LNCaP clone FGC (cell line): ENCODE measurements at places on chromosomes 7 and 10.

- peak; percentile 47 for DNase-seq
Measured at GRCh38 chr10:43865265-43866135, 216.8 kb upstream of the ZNF32 start.

DNA sequence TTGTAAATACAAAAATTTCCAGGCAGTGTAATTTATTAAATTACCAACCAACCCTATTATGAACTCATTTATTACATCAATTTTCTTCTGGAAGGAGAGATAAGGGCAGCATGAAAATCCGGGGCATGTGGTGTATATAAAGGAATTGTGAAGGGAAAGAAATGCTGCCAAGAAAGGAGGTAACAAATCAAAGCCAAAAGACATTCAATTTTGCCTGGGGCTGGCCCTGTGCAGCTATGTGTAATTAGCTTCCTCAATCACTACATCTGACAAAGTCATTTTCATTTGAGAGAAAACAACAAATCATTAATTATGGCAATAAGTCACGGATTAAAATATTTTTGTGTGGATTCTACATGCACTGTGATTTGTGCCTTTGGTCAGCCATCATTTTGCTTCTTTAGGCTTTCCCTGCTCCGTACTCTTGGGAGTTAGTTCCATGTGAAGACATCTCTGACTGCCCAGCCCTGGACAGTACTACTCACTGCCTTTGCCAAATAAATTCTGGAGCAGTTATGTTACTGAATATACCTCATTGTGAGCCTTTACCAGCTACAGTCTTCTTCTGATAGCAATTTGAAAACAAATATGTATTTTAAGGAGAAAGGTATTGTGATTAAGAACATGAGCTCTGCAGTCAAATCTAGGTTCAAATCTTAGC lies 191.7 kb downstream of the RELN start:
- no peak for DNase-seq

GRCh38 chr10:110664483-110665420 lies 20.6 kb downstream of the RBM20 start:
- no peak for DNase-seq

- no peak for DNase-seq
Measured at GRCh38 chr7:2968616-2969397, 74.9 kb downstream of the CARD11 start.

- DNase-seq = no peak
Measured at GRCh38 chr7:100122067-100122466, 2.6 kb downstream of the CNPY4 start.

DNA sequence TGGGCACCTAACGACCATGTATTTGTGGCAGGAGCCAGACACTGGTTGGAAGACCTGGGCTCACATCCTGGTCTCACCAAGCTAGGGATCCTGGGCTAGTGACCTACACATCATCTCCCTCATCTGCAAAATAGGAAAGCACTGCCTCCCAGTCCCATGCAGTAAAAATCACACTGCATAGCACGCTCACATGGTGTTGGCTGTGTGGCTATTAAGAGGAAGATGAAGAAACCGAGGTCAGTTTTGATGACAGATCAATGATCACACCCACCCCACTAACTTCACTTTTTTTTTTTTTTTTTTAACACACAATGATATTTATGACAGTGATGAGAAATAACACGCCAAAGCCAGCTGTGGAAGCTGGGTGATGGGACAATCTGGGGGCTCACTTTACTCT lies 146.5 kb downstream of the RNF216 start:
- DNase-seq = no peak

GRCh38 chr10:5259952-5260578 lies 63.4 kb downstream of the AKR1C4 start:
- DNase-seq = no peak

DNA sequence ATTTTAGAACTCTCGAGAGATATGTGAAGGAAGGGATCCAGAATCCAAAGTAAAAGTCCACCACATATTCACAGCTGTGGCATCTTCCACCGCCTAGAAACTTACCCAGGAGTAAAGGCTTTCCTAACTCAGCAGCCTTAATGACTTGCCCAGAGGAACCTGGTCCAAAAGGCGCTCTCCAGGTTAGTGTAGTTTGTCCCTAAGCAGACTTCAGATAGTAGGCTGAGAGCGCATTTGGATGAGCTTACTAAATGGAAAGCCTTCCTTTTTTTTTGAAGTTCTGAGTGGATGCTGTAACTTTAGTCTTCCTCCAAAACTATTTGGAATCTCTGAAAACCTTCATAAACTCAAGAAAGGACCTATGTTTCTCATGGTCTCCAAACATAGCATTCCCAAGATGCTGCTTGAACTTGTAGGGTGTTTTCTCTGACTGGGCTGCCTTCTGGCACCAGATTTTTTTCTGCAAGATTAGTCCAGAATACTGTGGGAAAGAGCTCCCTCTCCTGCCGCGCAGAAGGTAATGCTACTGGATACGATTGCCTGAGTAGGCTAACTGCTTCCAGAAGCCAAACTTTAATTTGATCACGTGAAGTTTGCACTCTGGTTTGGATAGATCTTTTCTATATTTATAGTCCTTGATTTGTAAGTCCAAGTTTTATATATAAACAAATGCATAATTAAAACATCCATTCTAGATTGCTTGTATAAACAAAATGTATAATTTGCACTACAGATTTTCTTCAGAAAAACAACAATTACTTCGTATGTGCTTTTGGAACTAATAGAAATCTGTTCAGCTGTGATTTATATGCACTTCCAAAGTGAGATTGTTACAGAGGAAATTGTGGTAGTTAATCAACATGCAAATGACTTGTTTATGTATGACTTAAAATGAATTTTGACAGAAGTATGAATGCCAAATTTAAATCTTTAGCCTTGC lies 19.6 kb upstream of the GPR37 start:
- no peak for DNase-seq

GRCh38 chr10:59322131-59322530 lies 40.2 kb downstream of the FAM13C start:
- no peak for DNase-seq

GRCh38 chr10:80163741-80164341 lies 31.3 kb downstream of the PLAC9 start:
- no peak for DNase-seq

DNA sequence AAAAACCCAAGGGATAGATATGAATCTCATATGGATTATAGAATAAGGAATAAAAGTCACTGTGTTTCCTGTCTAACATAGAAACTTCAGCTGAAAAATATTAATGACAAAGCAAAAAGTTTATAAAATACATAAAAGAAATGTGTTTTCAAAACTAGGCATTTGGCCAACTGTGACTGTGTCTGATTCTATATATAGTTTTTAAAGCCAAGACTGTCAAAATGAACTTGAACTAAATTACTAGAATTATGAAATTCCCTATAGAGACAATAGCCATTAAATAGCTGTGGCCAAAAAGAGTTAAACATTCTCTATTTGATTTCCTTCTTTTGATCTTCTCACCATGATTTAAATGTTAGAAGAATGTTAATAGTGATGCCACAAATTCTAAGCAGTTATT lies 311.2 kb upstream of the SEMA3D start:
- DNase-seq = no peak

GRCh38 chr7:101614098-101614938 lies 14.8 kb downstream of the MYL10 start:
- no peak for DNase-seq

DNA sequence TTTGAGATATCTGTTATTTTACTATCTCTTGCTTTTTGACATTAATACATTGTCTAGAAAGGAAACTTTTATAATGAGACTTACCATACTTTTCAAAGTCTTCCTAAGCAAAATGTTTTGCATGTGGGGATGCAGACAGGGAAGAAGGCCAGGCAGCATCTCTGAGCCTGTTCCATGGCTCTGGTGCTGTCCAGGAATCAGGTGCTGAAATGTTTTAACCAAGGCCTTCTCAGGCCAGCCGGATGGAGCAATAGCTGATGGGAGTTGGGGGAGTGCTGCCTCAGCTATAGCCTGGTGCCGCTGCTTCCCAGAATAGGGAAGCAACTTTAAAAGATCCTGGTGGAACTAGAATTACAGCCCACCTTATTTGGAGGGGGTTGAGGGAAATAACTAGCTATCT lies 38.5 kb downstream of the CRTAC1 start:
- no peak for DNase-seq

DNA sequence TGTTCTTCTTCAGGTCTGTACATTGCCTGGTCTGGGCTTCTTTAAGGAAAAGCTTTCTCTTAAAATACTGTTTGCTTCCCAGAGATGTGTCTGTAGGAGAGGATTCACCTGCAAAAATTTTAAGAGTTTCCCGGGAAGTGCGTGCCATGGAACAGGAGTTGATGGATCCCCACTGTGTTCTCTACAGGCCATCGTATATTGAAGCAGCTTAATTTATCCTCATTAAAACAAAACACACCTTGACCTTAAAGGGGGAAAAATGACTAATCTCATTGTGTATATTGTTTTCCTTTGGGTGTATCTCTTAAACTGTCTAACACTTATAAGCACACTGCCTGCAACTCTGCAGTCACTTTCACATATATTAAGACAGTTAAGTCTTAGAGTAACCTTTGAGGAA lies 111.4 kb downstream of the ST7 start:
- DNase-seq = no peak

DNA sequence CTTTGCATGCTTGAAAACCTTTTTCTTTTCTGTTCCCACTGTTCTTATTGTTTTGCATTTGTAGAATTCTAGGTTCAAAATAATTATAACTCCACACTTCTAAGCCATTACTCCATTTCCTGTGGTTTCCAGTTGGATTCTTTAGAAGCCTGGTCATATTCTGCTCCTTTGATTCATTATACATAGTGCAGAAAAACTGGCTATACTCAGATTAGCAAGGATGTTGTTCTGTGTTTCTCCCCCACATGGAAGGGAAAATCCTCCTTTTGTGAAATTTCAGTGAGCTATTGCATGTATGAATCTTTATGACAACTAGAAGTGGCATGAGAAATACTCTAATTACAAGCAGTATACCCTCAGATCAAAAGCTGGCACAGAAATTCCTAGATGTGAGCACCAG lies 79.5 kb downstream of the SLC13A1 start:
- no peak for DNase-seq
